T1000 (cell line): ENCODE measurements at places on chromosomes 6 and 20.

GRCh38 chr20:38692436-38693411, 31.6 kb upstream of the SLC32A1 start:
- DNase-seq, result peak; percentile 56

DNA sequence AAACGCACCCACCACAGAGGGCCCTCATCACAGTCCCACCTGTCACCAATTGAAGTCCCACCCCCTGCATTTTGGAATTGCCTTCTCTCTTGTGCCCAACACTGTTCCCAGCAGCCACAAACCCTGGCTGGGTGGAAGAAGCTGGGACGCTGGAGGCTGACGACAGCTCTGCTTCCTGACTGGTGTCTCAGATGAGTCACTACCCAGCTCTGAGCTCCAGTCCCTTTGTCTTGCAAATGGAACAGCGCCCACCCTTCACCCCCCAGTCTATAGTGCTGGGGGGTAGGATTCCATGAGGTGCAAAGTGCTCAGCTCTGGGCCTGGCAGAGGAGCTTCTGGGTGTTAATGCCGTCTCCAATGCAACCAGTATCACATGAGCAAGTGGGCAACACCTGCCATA, 85.3 kb downstream of the DLGAP4 start:
- DNase-seq, result no peak

DNA sequence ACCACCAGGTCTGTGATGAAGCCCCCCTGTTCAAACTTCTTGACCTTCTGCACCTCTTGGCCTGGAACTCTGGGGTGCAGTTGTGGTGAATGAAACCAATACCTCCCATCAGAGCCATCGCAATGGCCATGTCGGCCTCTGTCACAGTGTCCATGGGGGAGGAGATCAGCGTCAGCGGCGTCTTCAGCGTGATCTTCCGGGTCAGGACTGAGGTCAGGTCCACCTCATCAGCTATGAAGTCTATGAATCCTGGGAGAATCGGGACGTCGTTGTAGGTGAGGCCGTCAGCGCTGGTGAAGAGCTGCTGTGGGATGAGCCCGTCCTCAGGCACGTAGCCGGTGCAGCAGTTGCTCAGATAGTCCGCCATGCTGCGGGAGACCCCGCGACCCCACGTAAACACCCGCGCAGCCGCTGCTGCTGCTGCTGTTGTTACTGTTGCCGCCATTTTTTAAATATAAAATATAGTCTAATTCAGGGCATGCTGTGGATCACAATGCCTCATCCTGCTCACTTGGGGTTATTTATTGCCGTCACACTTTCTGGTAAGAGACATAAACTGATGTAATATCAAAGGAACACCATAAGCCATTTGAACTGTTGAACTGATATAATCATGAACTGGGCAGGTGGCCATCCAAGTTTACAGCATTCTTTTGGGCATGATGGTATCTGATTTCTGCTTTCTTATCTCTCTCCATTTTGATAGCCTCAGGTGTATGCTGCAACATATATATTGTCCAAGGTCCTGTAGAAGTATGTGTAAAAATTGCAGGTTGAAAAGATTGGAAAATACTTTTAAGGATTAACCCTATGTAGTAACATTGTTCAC, 18.7 kb upstream of the RNF144B start:
- DNase-seq, result no peak

DNA sequence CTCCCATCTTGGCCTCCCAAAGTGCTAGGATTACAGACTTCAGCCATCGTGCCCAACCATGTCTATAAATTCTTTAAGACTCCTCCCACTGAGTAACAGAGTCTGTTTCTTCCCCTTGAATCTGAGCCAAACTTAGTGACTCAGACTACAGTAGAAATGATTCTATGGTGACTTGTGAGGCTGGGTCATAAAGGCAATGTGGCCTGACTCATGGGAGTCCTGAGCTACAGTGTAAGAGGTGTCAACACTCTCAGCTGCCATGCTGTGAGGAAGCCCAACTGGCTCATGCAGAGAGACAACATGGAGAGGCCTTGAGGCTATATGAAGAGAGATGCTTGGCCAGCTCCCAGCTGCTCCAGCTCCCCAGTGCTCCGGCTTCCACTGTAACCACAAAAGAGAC, 5.2 kb upstream of the NRSN2 start:
- DNase-seq, result no peak

- no peak for DNase-seq
These were observed 50.1 kb downstream of the CTCFL start for GRCh38 chr20:57474816-57475215.

- DNase-seq, result no peak
These were observed 1.6 kb downstream of the VGLL2 start for GRCh38 chr6:117267054-117267347.

- DNase-seq, result no peak
These were observed 502.8 kb upstream of the MARCKS start for GRCh38 chr6:113354204-113354895.

DNA sequence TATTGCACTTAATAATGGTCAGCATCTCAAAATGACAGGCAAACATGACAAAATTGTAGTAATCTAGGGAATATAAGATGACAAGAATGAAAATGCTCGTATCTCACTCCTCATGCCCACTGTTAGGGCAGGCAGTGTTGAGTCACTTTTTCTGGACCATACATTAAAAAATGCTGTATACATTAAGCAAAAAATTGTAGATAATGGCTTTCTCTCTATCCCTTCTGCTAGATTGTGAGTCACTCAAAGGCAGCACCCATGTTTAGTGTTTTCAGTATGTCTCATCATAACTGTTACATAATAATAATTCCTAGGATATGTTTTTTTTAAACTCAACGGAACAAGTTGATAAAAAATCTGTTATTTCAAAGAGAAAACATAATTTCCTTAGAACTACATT, 199.3 kb downstream of the TENT5A start:
- DNase-seq, result no peak

DNA sequence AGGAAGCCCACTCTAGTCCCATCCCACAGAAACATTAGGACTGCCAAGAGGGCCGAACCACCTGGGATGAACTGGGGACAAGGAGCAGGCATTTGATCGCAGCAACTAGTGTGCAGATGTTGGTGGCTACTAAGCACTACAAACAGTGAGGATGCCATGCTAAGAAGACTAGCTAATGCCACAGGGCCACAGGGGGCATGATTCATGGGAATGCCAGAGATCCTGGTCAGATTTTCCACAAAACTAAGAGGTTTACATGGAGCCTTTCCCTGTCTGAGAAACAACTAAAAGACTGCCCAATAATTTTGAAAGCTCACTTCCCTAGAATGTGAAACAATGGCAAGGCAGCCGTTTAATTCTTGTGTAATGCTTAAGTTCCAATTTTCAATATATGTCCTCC, 375.9 kb upstream of the PTCHD4 start:
- DNase-seq, result no peak

DNA sequence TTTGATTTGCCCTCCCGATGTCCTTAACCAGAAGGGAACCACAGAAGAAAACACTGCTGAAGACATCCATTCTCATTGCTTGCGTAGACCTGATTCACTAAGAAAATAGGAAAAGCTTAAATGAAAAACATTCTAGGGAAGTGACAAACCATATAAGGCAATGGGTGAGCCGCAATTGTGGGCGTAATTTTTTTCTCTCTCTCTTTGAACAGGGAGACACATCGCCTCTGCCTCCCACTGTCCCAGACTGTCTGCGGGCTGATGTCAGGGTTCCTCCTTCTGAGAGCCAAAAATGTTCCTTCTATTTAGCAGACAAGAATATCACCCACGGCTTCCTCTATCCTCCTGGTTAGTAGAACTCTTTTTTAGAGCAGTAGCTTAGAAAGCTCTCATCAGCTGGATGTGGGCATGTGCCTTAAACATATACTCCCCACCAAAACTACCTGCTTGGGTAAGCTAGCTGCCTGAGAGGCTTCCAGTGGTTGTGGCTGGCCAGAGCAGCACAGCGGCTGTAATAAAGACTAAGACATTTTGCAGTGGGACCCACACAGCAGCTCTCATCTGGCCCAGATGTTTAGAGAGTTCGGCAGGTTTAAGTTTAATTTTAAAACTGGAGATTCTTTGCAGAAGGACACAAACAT, 22.7 kb upstream of the CTAGE9 start:
- peak; percentile 5 for DNase-seq

DNA sequence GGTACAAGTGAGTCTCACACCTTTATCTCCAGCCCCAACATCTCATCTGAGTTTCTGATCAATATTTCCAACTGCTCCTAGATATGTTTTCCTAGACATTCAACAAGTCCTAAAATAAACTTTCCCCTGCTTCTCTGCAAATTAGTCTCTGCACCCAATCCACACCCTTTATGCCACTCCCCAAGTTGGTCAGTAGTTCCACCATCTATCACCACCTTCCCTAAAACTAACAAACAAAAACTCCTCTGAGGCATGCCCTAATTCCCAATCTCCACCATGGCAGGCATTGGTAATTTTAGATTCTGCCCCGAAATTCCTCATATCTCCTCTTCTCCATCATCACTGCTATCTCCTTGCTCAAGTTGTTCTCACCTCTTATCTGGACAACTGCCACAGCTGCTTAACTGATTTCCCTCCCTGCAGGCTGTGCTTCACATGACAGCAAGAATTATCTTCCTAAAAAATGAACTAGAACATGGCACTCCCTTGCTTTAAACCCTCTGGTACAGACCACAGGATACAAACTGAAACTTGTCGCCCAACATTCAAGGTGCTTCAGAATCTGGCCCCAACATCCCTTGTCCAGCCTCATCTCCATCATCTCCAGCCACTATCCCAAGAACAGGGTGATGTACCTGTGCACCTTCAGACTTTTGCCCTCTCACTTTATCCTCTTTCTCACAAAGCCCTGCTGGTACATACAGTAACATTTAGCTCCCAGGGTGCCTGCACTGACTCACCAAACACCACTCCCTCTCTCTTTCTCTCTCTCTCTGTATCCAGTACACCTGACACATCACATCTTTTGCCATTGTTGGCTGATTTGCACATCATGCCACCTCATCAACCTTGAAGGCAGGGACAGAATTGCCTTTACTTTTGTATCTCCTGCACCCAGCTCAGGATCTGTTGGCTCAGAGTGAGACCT, 55.5 kb downstream of the ZHX3 start:
- no peak for DNase-seq

DNA sequence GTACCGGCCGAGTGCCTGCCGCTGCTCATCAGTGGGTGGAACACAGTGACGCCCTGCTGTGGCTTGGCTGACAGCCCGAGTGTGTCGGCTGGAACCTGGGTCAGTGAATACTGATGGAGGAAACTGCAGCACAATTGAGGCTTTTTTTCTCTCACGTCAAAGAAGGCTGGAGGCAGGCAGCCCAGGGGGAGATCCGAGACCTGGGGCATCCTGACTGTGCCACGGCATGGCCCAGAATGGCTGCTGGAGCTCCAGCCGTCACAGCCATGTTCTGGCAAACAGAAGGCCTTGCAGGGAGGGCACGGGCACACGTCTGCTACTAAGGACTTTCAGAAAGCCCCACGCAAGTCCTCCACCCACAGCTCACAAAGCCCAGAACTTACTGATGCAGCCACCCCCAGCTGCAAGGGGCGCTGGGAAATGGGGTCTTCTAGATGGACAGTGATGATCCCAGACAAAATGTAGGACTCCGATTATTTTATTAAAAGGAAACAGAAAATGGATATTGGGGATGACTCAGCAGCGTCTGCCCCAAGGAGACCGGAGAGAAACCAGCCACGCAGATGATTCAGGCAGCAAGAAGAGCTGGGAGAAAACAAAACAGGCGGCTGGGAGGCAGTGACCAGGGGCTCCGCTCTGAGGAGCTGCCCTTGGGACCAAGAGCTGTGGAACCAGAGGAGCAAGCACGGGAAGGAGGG, 140.0 kb downstream of the TAF4 start:
- DNase-seq, result no peak

GRCh38 chr6:3120765-3121089, 2.2 kb downstream of the BPHL start:
- no peak for DNase-seq

DNA sequence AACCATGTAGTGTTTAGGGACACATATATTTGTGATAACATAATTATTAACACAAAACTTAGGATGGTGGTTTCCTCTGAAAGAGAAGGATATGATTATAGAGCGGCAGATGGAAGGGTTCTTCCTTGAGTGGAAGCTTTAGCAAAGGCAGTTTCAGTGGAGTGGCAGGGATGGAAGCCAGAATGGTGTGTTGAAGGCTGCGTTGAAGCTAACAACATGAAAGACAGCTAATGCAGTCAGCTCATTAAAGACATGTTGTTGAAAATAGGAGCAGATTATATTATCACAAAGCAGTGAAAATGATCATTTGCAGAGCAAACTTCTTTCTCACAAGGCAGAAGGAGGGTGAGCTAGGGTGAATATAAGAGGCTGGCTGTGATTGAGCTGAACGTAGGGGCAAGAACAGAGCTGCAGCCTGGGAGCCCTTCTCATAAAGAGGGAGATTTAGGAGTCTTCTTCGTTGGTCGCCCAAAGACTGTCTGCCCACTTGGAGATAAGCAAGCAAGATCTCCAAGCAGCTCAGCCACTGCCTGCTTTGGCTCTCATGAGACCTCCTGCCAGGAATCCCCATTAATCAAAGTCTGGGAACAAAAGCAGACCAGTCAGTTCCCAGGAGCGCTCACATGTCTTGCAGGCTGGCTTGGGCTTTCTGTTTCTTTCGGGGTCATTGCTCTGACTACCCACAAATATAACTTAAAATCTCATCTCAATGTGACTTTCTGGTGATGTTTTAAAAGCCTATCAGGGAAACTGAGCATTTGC, 2.6 kb upstream of the ANKRD6 start:
- no peak for DNase-seq

GRCh38 chr20:33233129-33233774, 2.5 kb upstream of the BPIFA1 start:
- DNase-seq, result no peak

DNA sequence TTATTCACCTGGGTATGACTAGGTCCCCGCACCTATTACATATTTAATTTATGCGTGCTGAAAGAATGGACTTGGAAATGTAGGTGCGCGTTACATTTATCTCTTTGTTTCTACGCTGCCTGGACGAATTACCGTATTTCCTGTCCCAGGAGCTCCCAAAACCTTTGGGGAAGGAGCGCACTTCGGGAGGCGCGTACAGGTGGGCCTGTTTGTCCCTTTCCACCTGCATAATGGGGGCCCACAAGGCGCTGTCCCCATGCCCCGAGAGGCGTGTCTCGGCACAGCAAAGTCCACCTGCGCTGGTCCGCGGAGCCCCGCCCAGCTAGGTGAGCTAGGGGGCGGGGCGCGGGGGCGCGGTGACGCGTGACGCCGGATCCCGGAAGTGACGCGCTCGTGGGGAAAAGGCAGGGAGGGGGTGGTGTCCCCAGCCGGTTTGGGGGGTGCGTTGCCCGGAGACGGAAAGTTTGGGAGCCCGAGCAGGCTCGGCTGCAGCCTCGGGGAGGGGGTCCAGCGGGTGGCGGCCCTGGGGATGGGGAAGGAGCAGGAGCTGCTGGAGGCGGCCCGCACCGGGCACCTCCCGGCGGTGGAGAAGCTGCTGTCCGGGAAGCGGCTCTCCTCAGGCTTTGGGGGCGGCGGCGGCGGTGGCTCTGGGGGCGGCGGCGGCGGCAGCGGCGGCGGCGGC, at the start of gene ANKS1A:
Gene ANKS1A (plus strand): TSS at position 382 of the 682 bp plus-strand sequence. CDS start 148 bp downstream, at position 530.
- DNase-seq, result peak; percentile 65
